Natural killer cell treated with Interleukin-12 subunit alpha and Interleukin-12 subunit beta and Interleukin-15 and Interleukin-18, amount 100 ng/mL, for 72 hours (primary cell): ENCODE measurements at places on chromosomes 2 and 18. TPM values are rescaled to one million over a fixed set of nuclear protein-coding genes. Genes with fewer than 3 reads are reported as not detected.
A peak's percentile ranks its signal among the peaks of the same experiment; 100 is the strongest.

- no peak for DNase-seq
Measured at GRCh38 chr18:80159713-80160636, 50.9 kb downstream of the ADNP2 start.

Gene CXCR4
- total RNA-seq, result 74.8 TPM

DNA sequence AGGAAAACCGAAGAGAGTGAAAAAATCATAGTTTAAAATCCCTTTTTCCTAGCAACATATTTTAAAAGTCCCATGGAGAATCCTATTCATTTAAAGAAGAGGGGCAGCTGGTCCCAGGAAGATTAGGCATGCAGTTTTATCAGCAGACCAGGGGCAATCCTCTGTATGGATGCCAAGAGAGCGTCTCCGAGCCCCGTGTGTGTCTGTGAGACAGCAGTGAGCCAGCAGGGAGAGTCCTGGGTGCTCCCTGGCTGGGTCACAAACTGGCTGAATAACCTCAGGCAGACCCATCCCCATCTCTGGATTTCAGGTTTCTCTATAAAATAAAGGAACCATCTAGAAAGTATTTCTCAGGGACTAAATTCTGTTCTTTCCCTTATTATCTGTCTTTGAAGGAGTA, 128.2 kb upstream of the RIOK3 start:
- DNase-seq, result no peak

Gene AMER3
- total RNA-seq, result not detected

- no peak for DNase-seq
Measured at GRCh38 chr2:217795067-217795466, 207.7 kb downstream of the TNS1 start.

DNA sequence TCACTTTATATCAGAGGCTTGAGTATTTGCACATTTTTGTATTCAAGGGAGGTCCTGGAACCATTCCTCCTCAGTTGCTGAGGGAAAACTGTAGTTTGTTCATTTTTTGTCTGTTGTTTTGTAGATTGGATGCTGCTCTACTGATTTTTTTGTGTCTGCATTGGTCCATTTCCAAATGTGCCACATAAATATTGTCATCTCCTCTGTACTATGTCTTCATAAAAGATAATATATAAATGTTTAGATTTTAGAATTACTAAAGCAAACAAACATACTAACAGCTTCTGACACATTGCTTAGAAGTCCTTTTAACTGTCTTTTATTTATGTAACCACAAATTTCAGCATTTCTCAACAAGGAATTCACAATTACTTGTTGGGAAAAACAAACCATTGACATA, 356.8 kb downstream of the PLCL1 start:
- no peak for DNase-seq

Gene DCDC2C
- total RNA-seq, result not detected

DNA sequence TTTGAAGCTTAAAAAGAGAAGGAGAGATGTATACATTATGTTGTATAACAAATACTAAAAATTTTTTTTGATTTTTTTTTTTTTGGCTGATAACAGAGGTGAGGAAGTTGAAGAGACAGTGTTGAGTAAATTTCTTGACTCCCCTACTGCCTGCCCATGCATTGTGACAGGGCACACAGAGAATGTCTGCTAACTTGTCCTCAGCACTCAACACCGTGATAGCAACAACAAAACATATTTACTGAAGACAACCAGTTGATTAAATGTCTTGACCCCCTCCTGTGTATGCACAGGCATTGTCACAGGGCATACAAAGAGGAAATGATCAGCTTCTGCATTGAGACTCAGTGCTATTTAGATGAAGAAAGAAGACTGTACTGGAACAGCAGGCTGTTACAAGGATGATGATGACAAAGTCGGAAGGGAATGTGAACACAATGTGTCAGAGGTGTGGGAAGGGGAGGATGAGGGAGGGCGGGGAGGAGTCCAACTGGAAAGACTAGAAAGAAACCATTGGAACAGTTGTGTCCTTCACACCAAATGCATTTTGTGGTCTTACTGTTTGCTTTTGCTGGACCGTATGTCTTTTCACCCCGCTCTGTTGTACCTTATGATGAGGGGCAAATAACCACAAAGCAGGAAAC, 89.5 kb downstream of the CERS6 start:
- no peak for DNase-seq

Gene DYSF
- total RNA-seq, result 23.0 TPM

DNA sequence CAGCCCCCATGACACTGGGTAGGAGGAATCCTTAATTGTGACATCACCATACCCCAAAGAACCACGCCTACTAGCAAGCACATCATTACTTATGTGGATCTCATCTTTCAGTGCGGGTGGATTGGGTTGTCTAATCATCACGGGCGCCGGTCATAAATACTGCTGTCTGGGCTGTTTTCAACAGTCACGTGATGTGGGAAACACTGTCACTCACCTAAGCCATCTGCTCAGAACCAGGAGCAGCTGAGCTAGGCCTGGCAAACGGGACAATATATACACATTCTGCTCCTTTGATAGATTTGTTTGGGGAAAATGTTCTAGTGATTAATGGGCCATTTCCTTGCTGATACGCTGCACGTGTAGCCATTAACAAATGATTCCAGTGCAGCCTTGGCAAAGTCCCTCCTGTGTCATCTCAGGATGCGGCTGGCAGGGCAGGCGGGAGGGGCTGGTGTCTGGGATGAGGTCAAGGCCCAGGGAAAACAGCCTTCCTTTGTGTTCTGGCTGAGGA, 145.9 kb upstream of the COPS8 start:
- DNase-seq, result no peak

DNA sequence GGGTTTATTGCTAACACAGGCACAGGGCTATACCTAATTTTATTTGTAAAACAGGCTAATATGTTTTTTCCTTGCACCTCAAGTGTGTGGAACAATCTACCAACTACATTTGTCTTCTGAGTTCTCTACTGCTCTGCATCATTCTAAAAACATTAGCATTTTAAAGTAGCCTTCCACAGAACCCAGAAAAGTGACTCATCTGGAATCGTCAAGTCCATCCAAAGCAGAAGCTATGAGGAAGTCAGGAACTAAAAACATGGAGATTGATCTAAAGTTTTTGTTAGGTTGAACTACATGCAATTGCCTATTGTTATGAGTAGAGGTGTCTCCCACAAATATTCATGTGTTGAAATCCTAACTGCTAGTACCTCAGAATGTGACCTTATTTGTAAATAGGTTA, 70.9 kb downstream of the SUCLG1 start:
- DNase-seq, result no peak

GRCh38 chr2:49937432-49937831, 783.1 kb upstream of the FSHR start:
- DNase-seq, result no peak

DNA sequence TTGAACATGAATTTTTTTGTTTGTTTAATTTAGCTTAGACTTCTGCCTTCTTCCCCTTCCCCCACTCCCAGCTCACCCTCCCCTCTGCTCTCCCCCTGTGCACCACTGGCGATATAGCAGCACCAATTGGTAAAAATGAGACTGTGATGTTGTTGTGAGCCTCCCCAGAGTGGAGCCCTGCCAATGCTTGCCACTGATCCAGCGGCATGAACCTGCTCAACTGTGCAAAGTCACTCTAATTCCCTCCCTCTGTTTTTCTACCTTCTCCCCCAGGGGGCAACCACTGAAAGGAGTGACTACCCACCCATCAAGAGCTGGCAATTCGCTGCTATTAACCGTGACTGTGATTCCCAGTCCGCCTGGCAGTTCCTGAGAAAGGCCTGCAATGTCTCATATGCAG, 30.2 kb downstream of the KLHL14 start:
- no peak for DNase-seq

DNA sequence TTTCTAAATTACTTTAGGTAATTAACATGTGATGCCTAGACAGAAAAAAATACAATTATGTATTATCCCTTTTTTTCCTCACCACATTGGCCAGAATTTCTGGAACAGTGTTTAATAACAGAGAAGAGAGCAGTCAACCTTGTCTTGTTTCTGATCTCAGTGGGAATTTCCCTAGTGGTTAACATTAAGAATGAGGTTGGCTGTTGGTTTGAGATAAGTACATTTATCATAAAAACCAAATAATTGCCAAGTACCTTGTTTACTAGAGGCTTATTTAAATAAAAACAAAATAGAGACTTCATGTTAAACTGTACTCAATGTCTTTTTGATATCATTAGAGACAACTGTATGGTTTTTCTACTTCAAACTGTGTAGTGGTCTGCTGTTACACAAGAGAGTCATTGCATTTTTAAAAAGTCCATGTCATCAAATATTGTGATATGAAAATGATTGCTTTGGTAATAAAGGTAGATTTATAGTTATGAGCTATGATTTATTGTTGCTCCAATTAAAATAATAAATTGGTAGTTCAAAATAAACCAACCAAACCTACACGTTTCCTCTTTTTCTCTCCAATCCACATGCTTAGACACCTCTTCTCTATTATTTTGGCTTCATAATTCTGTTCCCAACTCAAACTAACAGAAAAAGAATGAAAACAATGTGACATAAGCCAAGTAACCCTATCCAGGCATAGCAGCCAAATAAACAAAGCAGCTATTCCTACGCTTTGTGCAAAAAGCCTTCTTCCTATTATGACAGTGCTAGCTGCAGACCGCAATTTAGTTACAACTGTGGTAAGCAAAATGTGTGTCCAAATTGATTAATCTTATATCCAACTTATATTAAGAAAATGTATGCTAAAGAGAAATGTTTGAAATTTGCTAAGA, 20.9 kb upstream of the TANK start:
- DNase-seq, result no peak

- DNase-seq, result no peak
Measured at GRCh38 chr2:238518172-238518820, 91.6 kb downstream of the ASB1 start.

Gene TSPYL6
- not detected for total RNA-seq

DNA sequence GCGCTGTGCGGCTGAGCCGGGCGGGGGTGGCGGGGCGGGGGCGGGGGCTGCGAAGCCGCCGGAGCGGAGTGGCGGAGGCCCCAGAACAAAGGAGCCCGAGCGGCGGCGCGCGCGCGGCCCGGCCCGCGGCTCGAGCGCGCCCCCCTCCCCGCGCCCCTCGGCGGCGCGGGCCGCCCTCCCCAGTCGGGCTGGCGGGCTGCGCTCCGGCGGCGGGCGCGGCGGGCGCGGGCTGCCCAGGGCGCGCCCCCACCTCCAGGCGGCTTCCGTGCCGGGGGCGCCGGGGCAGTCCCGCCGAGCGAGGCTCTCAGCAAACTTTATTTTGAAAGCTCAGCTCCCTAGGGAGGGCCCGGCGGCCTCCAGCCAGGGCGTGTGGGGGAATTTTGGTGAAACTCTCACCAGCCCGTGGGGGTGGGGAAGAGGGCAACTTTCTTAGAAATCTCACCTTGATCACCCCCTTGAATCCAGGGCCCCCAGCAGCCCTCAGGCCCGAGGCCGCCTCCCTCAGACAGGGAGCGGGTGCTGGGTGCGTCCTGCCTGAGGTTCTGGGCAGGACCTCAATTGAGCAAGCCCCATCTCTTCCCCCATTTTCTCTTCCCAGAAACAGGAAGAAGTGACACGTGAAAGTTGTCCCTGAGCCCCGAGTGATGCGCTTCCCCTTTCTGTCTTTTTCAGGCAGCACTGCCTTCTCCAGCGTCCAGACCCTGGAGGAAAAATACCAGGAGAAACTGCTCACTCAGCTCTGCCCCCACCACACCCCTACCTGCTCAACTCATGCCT, 786 bp downstream of the TET3 start:
- peak; percentile 92 for DNase-seq
